Stimulated activated CD4-positive, alpha-beta T cell treated with anti-CD3 and anti-CD28 coated beads, TNF-alpha, amount 100 ng/mL, for 48 hours (primary cell): ENCODE measurements at places on chromosomes 11 and 22.

DNA sequence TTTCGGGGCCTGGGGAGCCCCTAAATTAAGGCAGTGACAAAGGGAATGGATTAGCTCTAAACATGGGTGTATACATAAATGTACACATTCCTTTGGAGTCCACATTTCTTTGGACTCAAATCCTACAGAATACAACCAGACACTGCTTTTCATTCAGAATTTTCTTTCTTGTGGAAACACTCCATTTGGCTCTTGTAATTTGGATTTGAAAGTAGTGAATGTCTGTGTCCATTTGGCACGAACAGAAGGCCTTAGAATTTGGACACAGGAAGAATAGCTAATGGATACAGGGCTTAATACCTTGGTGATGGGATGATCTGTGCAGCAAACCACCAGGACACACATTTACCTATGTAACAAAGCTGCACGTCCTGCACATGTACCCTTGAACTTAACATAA, 399.5 kb downstream of the NELL1 start:
- DNase-seq = no peak

DNA sequence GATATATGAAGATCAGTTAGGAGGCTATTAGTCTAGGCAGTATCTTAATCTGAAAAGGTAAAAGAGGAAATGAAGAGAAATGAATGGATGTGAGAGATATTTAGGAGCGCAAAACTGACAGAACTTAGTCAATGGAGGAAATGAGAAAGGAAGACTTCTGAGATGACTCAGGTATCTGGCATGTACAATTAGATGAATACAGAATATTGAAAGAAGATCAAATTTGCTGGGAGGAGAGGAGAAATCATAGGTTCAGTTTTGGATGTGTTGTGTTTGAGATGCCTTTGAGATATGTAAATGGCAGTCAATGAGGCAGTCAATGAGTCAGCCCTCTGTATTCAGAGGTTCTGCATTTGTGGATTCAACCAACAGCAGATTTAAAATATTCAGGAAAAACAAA, 42.9 kb upstream of the GAB2 start:
- DNase-seq = no peak

DNA sequence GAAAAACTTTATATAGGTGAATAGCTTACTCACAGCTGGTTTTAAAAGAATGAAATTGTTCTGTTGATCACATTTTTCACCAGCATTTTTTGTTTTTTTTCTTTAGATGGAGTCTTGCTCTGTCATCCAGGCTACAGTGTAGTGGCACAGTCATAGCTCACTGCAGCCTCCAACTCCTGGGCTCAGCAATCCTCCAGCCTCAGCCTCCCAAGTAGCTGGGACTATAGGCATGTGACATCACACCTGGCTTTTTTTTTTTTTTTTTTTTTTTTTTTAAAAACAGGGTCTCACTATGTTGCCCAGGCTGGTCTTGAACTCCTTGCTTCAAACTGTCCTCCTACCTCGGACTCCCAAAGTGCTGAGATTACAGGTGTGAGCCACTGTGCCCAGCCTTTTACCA, 3.6 kb downstream of the PACS1 start:
- DNase-seq = no peak

- DNase-seq = peak; percentile 14
Measured at GRCh38 chr11:1138097-1138496, 19.7 kb upstream of the MUC5AC start.

GRCh38 chr11:102864724-102865123, 10.1 kb downstream of the MMP12 start:
- no peak for DNase-seq

GRCh38 chr11:80443177-80443576, 1002.3 kb upstream of the TENM4 start:
- no peak for DNase-seq

DNA sequence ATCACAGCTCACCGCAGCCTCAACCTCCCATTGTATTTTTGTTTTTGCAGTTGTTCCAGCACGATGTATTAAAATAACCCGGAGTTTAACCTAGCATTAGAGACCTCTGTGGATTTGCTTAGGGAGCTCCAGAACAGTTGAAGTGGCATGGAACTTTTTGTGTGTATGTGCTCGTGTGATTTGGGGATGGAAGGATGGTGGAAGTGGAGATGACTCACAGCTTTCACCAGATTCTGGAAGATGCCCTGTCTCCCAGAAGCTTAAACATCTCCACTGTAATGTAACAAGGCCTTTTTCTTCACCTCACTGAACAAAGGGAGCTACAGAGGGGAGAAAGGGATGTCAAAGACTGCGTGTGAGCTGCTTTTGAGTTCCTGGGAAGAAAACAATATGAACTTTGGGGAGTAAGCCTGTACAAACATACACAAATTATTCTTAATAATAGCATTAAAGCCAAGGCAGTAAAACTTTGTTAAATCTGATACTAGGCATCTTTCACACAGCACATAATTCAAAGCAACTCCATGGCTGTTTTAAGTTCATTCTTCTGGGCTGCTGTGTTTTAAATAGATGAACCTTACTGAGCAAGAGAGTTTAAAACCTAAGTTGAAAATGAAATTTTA, 226.4 kb downstream of the ADAMTS15 start:
- no peak for DNase-seq

DNA sequence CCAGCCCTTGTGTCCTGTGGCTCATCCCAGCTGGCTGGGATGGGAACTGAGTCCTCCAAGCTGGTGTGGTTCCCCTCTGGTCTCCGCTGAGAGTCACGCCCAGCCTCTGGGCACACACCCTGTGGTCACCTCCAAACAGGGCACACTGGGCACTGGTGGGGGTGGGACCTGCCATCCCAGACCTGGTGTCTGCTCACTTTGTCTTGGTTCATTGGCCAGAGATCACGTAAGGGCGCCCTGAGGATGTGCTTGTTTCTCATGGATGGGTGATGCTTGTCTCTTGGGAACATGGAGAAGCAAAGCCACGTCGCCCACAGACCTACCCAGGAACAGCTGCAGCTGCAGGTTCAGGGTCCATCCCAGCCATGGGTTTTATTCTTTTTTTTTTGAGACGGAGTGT, 43.1 kb downstream of the LRP5 start:
- no peak for DNase-seq

DNA sequence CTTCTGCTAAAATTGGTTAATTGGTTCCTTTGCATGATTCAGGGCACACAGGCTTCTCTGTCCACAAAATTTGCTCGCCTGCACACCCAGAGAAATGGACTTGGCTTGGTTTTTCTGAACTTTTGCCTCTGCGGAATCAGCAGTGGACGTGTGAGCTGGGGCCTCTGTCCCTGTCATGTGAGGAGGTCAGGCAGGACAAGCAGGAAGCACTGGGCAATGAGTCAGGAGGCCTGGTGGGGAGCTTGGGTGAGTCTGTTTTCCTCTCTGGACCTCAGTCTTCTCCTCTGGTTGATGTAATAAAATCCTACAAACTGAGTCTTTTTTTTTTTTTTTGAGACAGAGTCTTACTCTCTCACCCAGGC, 10.4 kb upstream of the CELSR1 start:
- no peak for DNase-seq

GRCh38 chr11:18720808-18721560, 5.0 kb downstream of the IGSF22 start:
- DNase-seq = peak; percentile 58

DNA sequence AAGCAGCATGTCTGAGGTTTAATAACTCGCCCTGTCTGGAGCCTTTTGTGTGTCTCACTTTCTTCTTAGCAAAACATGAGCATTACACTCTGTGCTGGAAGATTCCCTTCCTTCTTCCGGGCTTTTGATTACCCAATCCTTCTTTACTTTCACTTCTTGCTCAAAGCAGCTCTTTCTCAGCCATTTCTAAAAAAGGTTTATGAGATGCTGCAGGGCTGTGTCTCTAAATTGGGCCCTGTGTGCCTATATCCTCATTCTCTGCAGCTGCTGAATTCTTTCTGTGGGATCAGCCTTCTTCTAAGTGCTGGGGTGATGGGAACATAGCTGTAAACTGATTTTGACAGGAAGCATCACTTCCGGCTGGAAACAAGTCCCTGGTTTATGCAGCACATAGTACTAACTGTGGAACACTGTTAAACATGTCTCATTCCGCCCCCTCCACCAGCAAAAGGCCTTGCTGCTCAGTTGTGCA, 71.8 kb downstream of the PIWIL4 start:
- DNase-seq = no peak

DNA sequence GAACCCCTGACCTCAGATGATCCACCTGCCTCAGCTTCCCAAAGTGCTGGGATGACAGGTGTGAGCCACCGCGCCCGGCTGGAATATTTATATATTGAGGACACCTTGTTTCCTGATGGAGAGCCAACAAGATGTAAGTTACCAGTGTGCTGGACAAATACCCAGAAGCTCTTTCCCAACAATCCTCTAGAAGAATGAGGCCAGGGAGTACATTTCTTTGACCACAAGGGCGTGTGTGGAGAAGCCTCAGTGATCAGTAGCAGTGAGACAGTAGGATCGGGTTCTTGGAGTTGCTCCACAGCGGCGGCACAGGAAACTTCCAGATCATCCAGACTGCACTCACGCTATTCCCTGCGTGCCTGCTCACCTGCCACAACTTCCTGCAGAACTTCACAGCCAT, 10.3 kb upstream of the POLA2 start:
- DNase-seq = no peak

DNA sequence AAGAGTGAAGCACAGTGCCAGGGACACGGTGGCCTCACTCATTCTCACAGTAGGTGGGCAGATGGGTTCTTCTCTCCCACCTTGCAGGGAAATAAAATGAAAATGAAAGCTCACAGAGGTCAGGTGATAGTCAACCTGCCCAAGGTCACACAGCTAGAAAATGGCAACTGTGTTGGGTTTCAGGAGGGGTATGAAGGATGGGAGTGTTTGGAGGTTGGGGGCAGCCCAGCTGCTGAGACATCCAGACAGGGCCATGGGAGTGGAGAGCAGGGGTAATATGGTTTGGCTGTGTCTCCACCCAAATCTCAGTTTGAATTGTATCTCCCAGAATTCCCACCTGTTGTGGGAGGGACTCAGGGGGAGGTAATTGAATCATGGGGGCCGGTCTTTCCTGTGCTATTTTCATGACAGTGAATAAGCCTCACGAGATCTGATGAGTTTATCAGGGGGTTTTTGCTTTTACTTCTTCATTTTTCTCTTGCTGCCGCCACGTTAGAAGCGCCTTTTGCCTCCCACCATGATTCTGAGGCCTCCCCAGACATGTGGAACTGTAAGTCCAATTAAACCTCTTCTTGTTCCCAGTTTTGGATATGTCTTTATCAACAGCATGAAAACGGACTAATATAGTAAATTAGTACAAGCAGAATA, 247.0 kb downstream of the TENM4 start:
- no peak for DNase-seq

DNA sequence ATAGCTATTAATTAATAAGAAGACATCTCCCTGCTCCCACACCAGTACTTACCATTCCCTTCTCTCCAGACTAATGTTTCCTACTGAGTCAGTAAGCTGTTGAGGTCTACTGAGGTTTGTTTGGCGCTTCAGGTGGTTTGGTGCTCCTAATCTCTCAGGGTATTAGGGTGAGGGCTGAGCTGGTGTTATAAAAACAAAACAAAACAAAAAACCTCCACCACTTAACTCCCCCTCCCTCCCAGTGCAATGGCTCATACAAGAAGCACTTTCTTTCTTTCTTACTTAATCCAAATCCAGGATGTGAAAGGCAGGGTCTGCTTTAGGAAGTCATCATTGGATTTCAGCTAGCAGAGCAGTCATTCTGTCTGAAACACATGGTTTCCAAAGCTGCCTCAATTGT, 15.3 kb downstream of the CSTPP1 start:
- DNase-seq = no peak

DNA sequence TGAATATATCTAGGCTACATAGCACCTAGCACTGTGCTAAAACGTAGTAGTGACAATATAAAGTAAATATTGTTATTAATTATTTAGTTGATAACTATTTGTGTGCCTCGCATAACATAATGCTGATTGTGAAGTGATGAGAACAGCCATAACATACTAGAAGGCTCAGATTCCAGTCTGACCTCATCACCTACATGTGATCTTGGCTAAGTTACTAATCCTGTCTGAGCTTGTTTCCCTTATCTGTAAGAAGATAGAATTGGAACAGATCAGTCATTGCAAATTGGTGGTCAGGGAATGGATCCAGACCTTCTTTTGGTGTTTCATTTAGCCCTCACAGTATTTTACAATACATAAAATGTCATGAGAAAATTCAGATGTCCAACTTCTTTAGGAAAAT, 103.4 kb upstream of the SEZ6L start:
- no peak for DNase-seq

GRCh38 chr22:24930678-24931077, 15.8 kb downstream of the LHFPL7 start:
- DNase-seq = no peak

GRCh38 chr11:110857892-110858546, 145.8 kb upstream of the ARHGAP20 start:
- DNase-seq = no peak

DNA sequence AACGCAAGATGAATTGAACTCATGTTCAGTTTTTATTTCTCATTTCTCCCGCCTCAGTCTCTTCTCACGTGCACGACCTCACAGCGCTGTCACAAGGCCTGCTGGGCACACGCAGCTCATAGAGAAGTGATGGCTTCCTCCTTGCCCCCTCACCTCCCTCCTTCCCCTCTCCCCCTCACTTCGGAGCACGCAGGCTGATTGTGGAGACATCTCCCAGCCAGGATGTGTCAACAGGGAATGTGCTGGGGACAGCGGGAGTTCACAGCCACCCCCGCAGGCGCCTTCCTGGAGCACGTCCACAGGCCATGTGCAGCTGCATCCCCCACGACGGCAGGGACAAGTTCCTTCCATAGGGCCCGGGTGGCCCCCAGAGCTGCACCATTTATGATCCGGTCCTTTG, 29.1 kb upstream of the KRTAP5-6 start:
- no peak for DNase-seq

DNA sequence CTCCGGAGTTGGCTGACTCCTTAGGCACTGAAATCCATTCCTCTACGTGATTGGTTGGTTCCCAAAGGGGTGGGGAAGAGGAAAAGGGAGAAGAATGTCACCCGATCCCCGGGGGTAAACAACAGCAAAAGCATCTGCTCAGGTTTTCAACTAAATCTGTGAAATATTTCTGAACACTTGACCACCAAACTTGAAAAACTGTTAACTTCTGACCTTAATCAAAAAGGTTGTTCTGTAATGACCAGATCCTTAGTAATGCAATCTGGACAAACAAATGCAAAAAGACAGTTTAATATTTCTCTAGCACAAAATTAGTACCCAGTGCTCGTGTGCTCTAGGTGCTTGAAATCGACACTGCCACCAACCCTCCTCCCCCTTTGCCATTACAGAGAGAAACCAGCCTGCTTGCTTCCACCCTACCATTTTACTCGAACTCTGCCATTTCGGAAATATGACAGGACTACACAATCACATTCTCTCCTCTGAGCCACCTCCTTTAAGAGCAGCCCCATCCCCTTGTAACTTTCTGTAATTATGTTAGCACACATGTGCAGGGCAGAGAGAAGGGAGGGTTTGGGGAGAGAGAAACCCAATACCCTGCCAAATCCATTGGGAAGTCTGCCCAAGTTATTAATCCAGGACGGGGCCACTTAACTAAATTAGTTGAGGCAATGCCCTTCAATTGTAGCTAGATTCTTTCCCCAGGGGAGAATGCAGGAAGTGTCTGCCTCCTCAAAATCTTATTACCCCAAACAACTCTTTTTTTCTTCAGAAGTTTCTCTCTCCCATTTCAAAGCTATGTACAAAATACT, 113.8 kb downstream of the RBFOX2 start:
- DNase-seq = no peak
